Vagina (tissue), 2 donors: ENCODE measurements at places on chromosomes 2 and 18.

DNA sequence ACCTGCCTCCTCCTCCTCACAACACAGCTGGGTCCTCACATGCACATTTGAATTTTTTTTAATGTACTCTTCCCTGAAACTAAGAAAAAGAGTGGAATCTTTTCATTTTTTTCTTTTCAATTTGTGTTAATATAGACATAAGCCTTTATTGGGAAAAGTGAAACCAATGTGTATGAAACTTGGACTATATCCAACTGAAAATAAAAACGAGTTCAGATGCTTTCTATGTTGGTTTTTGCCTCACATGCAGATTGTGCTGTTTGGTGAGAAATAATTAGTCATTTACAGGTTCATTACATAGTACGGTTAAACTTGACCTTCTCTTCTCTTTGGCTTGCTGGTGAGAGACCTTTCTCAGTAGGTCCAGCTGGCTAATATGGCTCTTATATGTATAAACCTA lies 515.2 kb upstream of the FANCL start:
- DNase-seq = no peak

- no peak for DNase-seq
Measured at GRCh38 chr2:201781557-201782051, 871 bp upstream of the ALS2 start.

- no peak for DNase-seq
Measured at GRCh38 chr2:31247711-31248110, 13.8 kb downstream of the EHD3 start.

DNA sequence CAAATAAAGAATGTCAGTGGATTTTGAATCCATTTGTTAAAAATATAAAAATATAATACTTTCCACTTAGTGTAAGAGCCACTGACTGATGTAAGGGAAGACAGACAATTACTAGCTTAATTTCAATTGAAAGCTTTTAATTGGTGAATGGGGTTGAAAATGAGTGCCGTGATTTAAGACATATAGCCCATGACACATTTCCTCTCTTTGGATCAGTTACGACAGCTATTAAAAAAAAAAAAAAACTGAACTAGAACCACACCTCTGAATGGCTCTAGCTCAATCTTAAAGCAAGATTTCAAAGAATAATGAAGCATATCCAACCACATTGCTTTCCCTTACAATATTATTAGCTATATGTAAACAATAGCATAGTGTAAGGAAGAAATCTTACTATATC lies 44.0 kb downstream of the CIB4 start:
- no peak for DNase-seq

GRCh38 chr2:2294183-2294690 lies 36.8 kb downstream of the MYT1L start:
- DNase-seq = no peak

DNA sequence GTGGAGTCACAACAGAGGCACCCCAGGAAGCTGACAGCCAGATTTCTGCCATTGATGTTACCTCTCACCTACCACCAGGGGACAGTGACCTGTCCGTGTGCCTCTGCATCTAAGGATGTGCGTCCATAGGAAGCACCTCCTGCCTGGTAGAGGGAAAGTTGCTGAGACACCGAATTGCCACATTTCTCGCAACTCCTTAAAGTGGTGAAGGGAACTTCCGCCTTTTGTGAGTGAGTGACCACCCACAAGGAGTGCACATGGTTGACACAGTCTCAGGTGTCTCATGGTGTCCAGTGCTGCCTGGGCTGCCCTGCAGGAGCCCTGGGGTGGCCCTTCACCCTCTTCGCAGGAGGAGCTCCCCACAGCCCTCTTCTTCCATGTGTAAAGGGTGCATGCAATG lies 201.8 kb downstream of the GBX2 start:
- DNase-seq = no peak

GRCh38 chr2:144366825-144367429 lies 153.0 kb downstream of the ZEB2 start:
- DNase-seq = no peak

DNA sequence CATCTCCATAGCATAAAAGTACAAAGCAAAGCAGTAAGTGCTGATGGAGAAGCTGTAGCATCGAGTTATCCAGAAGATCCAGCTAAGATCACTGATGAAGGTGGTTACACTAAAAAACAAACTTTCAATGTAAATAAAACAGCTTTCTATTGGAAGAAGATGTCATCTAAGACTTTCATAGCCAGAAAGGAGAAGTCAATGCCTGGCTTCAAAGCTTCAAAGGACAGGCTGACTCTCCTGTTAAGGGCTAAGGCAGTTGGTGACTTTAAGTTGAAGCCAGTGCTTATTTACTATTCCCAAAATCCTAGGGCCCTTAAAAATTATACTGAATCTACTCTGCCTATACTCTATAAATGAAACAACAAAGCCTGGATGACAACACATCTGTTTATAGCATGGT lies 44.0 kb downstream of the METTL8 start:
- no peak for DNase-seq

GRCh38 chr2:200021449-200022114 lies 66.2 kb downstream of the MAIP1 start:
- no peak for DNase-seq

DNA sequence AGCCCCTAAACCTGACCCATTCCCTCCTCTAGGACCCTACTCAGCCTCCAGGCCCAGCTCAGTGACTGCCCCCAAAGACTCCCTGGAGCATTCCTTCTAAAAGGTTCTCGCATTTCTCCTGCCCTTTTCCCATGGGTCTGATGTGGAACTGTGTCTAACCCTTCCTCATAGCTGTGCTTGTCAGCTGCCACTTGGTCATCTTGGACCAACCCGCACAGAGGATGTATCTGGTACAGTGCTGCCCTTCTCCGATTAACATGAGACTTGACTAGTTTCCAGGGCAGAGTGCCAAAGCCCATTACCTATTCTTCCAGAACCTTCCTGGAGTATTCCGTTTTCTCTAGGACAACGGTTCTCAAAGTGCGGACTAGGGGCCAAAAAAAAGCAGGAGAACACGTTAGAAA lies 518 bp upstream of the NFU1 start:
- DNase-seq = no peak

DNA sequence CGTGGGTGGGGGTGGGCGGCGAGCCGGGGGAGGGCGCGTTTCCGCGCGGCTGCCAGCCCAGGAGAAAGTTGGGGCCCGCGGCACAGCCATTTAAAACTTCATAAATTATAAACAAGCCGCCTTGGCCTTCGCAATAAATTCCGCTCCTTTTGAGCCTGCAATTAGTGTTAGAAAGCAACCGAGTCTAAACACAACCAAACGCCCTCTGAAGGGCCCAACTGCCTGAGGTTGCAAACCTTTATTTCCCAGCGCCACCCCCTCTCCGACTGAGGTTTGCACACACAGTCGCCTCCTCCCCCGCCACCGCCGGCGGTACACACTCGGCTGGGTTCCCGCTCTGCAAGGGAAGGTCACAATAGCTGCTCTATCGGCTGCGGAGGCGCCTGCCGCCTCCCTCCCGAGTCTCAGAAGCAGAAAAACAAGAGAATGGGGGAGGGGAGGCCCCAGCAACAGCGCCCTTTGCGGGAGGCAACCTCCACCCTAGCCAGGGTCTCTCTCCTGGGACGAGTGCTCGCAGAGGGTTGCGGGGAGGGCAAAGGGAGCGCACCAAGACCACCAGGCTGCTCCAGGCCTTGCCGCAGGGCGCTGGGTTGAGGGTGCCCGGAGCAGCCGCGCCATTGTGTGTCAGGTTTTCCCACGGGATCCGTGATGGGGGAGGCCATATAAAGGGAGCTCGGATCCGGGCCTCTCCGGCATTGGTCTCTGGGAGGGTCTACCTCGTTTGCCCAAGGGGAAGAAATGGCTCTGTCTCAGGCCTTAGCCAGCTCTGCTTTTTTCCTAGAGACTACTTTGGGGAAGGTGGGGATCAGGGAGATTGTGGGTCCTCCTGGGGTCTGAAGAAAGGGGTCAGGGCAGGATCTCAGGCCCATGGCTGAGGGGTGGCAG lies 13.4 kb upstream of the HOXD1 start:
- no peak for DNase-seq
